ENCODE measurements at places on chromosomes 1 and 21.

- DNase-seq = peak; percentile 81
These were observed 59.1 kb downstream of the ITPKB start for GRCh38 chr1:226679853-226680516.

- DNase-seq = no peak
These were observed 155.5 kb upstream of the FGGY start for GRCh38 chr1:59141267-59141863.

DNA sequence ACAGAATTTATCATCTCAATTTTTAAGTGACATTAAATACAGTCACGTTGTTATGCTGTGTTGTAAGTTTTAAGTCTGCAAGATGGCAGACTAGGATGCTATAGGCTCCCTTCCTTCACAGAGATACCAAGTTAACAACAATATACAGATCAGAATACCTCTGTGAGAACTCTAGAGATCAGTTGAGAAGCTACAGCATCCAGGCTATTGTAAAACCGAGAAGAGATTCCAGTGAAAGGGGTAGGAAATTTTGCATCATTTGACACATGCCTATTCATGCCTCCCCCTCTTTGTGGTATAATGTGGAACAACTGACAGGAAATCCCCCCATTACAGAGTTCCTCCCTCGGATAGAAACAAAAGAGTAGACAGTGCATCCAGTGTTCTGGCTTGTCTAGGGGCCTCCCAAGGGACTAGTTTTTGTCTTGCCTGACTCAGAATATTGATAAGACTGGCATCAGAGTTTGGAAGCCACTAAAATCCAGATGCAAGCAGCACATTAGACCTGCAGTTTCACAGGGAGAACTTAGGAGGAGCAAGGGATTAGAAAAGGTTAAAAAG lies 80.6 kb downstream of the LBR start:
- no peak for DNase-seq

DNA sequence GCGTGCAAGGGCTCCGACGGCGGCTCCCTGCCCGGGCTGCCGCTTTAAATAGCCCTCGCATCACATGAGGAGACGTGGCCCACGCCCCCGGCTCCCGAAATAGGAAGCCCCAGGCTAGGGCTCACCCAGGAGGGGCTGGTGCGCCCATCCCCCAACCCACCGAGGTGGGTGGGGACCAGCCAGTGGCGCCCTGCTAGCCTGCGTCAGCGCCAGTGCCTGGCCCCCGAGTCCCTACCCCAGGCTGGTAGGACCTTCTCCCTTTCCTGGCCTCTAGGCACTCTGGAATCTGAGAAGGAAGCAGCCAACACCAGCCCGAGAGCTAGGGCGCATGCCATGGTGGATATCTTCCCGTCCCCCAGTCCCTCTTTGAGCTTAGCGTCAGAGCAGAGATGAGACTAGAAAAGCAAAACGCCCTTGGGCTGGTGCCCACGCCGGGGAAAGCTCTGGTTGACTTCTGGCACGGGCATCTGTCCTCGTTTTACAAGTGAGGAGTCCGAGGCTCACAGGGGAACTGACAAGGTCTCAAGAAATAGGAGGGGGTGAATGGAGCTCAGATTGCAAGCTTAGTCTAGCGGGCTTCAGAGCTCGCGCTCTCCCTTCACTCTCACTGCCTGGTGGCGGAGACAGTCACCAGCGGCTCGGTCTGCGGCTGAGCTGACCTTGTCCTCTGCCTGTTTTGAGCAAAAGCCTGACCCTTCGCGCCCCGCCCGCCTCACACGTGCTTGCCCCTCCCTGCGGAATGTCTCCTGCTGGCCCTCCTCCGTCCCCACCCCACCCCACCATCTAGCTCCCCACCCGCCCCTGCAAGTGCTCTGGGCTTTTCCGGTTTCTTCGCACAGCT lies at the start of gene FABP3:
Gene FABP3, minus strand, starts transcription at position 21 of the 841 bp plus-strand sequence. CDS start 62 bp downstream, outside the sequence.
- peak; percentile 82 for DNase-seq

GRCh38 chr1:42004860-42005259 lies 86.1 kb upstream of the HIVEP3 start:
- no peak for DNase-seq

DNA sequence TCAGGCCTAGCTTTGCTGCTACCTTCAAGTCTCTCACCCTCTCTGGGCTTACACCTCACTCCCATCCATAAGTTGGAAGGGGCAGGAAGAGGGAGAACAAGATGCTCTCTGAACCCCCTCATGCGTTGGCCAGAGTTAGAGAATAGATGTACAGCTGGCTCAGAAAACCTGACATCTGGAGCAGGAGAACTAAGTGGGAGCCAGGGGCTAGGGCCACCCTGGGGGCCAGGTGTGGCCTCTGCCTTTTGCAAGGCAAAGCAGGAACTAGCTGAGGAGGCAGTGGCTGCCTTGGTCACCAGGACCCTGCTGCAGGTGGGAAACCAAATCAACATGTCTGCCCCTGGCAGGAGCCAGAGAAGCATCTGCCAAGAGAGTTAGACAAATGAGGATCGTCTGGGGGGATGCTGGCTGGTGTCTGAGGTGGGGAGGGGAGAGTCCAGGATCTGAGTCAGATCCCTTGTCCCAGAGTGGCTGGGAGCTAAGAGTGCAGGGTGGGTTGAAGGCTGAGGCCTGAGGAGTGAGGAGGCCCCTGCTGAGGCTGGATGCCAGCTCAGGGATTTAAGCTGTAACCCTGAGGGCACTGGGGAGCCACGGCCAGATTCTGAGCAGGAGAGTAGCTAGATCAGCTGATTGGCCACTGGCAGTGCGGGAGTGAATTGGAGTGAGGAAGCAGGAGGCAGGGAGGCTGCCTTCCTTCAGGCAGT lies 115.0 kb downstream of the EPHB2 start:
- peak; percentile 33 for DNase-seq

DNA sequence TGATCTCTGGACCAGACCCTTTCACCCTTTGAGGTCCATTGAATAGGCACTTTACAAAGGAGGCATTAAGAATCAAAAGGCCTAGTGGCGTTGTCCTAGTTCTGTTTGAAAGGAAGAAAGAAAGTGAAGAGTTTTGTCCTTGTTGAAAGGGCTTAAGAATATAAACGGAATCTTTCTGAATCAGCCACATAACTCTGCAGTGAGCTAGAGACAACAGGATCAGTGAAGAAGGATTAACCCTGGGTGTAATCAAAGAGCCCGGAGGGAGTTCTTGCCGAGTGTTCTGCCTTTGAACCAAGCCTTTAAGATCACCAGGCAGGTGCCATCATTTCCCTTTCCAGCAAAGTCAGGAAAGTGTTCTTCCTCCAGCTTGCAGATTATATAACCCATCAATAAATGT lies 54.8 kb upstream of the CNTN2 start:
- no peak for DNase-seq

- DNase-seq = no peak
These were observed 53.3 kb upstream of the EPS8L3 start for GRCh38 chr1:109816975-109817535.

DNA sequence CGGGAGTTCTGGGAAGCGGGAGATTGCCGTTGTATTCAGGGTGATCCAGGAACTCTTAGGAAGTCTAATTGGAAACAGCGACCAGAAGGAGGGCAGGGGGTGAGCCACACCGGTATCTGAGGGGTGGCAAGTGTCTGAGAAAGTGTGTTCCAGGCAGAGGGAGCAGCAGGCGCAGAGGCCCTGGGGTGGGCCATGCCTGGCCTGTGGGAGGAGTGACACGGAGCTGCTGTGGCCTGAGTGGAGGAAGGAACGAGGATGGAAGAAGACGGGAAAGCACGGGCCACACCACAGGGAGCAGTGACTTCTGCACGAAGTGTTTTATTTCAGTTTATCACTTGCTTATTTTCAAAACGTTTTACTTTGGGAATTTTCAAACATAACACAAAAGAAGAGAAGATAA lies 11.3 kb downstream of the PER3 start:
- no peak for DNase-seq

DNA sequence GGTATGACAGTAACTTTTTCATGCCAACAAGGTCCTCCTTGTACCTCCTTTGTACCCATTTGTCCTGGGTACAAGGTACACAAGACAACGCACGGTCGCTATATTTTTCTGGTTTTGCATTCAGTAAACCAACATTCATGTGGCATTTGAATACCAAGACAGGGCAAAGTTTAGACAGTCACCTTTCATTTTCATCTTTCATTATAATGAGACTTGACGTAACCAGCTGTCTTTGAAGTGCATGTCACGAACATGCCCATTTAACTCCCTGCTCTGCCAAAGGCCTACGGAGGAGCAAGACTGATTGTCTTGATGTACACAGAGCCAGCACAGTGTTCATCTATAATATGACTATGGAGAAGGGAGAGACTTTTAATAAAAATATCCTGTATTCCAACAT lies 91.0 kb downstream of the SETD4 start:
- no peak for DNase-seq

DNA sequence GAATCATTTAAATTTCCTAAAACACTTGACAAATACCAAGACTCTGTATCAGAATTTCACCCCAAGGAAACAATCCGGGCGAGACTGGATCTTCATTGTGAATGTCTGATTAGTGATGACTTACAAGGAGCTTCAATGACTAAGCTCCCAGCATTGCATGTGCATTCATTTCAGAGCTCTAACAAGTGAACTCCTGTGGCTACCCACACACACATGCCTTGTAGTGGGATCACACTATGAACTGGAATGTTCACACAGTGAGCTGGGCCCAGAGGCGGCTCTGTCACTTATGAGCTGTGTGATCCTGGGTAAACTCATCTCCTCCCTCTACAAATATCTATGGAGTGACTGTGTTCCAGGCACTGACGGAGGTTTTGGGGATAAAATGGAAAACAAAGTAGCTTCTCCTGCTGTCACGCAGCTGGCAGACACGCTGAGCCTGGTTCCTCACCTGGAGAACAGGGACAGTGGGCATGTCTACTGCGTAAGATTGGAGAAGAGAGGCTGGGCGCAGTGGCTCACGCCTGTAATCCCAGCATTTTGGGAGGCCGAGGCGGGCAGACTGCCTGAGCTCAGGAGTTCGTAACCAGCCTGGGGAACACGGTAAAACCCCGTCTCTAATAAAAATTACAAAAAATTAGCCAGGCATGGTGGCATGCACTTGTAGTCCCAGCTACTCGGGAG lies 56.9 kb downstream of the CLSTN1 start:
- peak; percentile 99 for DNase-seq

DNA sequence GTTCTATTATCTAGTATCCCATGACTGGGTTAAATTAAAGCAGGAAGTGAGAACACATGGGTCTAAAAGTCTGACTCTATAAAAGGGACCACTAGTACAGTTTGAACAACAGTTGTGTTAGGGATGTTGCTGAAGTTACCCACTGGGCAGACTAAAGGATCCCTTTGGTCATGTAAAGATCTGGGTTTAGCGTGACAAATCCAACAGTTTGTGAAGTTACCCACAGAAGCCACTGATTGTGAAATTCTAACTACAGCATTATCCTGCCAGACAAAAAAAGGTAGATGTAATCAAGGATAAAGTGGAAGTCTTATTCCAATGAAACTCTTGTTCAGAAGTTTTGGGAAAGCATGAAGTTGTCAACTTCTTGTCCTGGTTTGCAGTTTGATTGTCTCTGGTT lies 5.7 kb downstream of the QSOX1 start:
- DNase-seq = no peak

DNA sequence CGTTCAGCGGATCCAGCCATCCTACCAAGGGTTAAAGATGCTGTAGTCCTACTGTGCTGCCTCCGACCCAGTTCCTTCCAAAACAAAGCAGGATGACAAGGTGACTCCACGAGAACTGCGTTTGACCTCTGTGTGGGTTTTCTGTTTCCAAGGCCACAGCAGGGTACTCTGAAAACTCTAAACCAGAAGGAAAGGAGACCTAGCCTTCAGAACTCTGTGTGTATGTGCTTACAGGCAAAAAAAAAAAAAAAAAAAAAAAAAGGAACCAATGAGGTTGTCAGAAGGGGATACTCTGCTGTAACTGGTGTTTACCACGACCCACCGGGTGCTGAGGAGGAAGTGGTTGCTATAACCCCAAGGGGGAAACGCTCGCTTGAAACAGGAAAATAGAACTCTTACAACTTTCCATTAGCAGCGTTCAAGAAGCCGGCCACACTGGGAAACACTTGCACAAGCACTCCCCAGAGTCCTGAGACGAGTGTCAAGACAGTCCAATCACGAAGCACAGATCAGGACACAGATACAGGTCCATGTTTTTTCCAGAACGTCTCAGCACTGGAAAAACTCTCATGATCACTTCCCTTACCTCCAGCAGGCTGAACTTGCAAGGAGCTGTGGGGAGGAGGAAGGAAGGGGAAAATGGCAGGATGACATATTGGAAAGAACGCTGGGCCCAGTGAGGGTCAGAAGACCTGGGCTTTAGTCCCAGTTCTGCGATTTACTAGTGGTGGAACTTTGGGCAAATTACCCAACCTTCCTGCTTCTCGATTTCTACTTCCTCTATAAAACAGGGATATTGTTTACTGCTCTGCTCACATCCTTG lies 64.0 kb downstream of the ITPKB start:
- peak; percentile 62 for DNase-seq

GRCh38 chr21:18368205-18368604 lies 35.4 kb downstream of the TMPRSS15 start:
- no peak for DNase-seq
